ENCODE measurements at places on chromosomes 4 and X. TPM values are rescaled to one million over a fixed set of nuclear protein-coding genes. Genes with fewer than 3 reads are reported as not detected.

- no peak overlapping the region for H3K4me3 ChIP-seq
- H3K27me3 ChIP-seq: no peaks in the 10 kb centered on the region
- DNase-seq: no peak
- no peaks in the 10 kb centered on the region for H3K4me1 ChIP-seq
- no peak overlapping the region for H3K27ac ChIP-seq
Observed at GRCh38 chr4:98430708-98431403, 169.7 kb downstream of the RAP1GDS1 start.

DNA sequence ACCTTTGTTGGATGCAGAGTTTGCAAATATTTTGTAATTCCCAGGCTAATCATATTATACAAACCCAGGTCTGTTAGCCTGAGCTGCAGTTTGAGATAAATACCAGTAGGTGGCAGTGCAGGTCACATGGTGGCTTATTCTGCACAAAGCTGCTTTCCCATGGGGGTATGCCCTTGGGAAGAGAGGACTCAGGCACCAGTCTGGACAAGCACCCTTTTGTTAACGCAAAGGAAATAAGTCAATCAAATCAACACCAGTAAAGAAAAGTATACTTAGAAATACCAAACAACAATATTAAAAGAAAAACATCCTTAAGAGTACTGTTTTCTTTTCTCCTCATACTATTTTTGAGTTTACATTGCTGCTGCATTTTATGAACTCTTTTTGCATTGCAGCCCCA lies 389.0 kb upstream of the ZFP42 start:
- no peak overlapping the region for H3K4me3 ChIP-seq
- no peak for DNase-seq
- no peaks in the 10 kb centered on the region for H3K4me1 ChIP-seq
- H3K27me3 ChIP-seq: no peaks in the 10 kb centered on the region
- no peaks in the 10 kb centered on the region for H3K36me3 ChIP-seq

- no peaks in the 10 kb centered on the region for H3K27me3 ChIP-seq
- no peaks in the 10 kb centered on the region for H3K36me3 ChIP-seq
- H3K27ac ChIP-seq: no peak overlapping the region
- no peaks in the 10 kb centered on the region for H3K4me1 ChIP-seq
Observed at GRCh38 chr4:67030636-67031035, 514.7 kb downstream of the CENPC start.

DNA sequence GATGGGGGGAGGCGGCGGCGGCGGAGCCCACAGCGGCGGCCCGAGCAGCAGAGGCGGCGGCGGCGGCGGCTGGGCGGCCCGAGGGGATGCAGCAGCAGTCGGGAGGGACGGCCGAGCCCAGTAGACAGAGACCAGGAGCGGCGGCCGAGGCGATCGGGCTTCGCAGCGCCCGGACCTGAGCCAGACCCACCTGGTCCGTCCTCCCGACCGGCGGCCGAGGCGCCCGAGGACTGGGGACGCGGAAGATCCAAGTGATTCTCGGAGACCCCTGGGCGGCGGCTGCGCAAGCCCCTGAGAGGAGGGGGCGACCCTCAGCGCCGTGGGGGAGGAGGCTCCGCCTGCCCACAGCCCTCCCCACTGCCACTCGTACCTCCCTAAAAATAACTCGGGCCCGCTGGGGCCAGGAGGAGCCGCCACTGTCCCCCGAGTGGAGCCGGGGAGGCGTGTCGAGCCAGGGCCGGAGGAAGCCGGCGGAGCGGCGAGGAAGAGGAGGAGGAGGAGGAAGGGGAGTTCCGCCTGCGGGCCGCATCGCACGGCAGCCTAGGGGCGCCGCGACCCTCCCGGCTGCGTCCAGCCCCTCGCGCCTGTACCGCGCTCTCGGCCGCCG lies 608 bp downstream of the RAPGEF2 start:
- H3K4me1 ChIP-seq: peaks cover 5% of the 10 kb centered on the region
- H3K27ac ChIP-seq: peak overlapping the region; percentile 86
- peak overlapping the region; percentile 41 for H3K4me3 ChIP-seq
- no peaks in the 10 kb centered on the region for H3K36me3 ChIP-seq

GRCh38 chr4:145843148-145843547 lies 95.5 kb downstream of the ZNF827 start:
- H3K4me3 ChIP-seq: no peak overlapping the region
- peaks cover 15% of the 10 kb centered on the region for H3K36me3 ChIP-seq
- no peaks in the 10 kb centered on the region for H3K27me3 ChIP-seq

- no peaks in the 10 kb centered on the region for H3K4me1 ChIP-seq
- no peaks in the 10 kb centered on the region for H3K27me3 ChIP-seq
- H3K27ac ChIP-seq: no peak overlapping the region
- peaks cover 6% of the 10 kb centered on the region for H3K36me3 ChIP-seq
Observed at GRCh38 chrX:153343674-153344073, 9.7 kb downstream of the ZNF275 start.

The SFRP2 gene
- 4.1 TPM for total RNA-seq

GRCh38 chr4:158652920-158653319 lies 18.8 kb downstream of the C4orf46 start:
- no peaks in the 10 kb centered on the region for H3K27me3 ChIP-seq
- DNase-seq: no peak
- H3K4me3 ChIP-seq: no peak overlapping the region

The POU3F4 gene
- total RNA-seq: 1.1 TPM

The CSAG3 gene
- total RNA-seq: not detected

- DNase-seq: no peak
- H3K27ac ChIP-seq: no peak overlapping the region
- H3K27me3 ChIP-seq: no peaks in the 10 kb centered on the region
- no peaks in the 10 kb centered on the region for H3K36me3 ChIP-seq
- H3K4me1 ChIP-seq: no peaks in the 10 kb centered on the region
Observed at GRCh38 chr4:28523681-28524190, 1663.1 kb downstream of the STIM2 start.

The PDK3 gene
- 17.0 TPM for total RNA-seq

The CYTL1 gene
- 1.7 TPM for total RNA-seq

All from kidney (tissue), 22 donors.